ENCODE measurements at places on chromosomes 1 and 21.
A peak's percentile ranks its signal among the peaks of the same experiment; 100 is the strongest.

DNA sequence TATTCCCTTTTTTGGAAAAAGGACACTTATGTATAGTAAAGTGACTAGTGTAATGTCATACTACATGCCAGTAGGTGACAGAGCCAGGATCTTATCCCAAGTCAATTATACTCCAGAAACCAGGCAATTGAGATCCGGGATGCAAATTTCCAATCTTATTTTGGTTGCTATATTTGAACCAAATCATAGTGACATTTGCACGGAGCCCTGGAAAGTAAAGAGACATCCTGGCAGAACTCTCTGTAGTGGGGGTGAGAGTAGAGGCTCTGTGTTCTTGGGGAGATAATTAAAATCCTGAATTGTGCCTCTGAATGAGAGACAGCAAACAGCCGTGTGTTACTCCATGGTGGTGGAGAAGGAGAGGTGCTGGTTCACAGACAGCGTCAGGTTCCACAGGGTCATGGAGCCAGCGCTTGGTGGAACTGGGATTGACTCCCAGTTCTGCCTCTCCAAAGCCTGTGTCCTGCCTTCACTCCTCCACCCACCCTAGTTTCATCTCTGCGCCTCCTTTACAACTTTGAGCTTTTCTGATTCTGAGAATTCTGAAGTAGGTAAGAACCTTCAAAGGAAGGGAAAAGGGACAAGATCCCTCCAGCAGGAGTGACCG, 432.3 kb downstream of the PTPRU start:
- DNase-seq: no peak

DNA sequence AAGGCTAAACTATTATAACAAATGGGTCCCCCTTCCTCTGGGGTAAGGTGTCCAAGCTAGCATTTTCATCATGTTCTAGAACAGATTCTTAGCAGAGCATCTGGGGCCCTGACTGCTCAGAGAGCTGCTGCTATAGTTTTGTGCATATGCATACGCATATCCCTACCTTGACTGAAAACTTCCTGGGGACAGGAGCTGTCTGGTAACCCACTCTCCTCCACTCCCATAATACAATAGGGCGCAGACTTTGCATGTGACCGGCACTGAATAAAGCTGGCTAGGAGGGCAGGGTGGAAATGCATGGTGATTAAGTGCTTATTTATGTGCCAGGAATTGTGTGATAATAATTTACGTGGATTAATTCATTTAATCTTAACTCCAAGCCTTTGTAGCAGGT, 11.6 kb downstream of the TRAF5 start:
- DNase-seq: no peak

DNA sequence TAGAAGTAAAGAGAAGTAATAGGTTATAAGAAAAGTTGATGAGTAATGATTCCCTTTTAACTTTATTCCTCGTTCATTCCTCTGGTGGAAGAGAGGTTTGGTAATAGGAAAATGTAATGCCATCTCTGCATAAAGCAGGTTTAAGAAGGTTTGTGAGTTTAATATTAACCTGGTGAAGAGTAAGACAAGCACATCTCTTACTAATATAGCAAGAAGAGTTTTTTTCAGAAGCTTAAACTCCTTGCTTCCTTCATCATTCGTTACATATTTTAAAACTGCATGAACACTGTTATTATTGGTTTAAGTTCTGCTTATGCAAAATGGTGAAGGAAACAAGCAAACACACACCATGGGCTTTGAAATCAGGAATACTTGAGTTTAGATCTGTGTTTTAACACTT, 9.2 kb upstream of the PLA2G4A start:
- DNase-seq: no peak

- DNase-seq: peak; percentile 28
Measured at GRCh38 chr1:153567621-153568366, 2.1 kb upstream of the S100A2 start.

- DNase-seq: no peak
Measured at GRCh38 chr1:225974454-225974853, 24.7 kb downstream of the SDE2 start.

DNA sequence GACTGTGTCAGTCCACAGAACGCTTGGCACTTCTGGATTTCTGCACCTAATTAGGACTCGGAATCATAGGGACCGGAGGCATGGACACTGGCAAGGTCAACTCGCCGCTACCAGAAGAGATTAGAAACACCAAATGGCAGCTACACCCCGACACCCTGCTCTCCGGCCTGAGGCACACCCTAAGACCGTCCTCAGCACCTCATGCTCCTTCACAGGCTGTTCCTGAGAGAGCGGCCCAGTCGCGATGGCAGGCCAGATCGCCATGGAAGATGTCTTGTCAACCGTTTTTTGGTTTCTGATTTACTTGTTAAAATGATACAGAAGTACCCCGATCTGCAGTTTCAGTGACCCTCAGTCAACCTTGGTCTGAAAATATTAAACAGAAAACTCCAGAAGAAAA, 46.8 kb downstream of the NPHP4 start:
- no peak for DNase-seq

Measured in AG10803 (cell line).